ENCODE measurements at places on chromosomes 1 and 21. TPM values are rescaled to one million over a fixed set of nuclear protein-coding genes. Genes with fewer than 3 reads are reported as not detected.

Gene CFHR1
- 0.28 TPM for total RNA-seq

Gene PCSK9
- under 0.01 TPM for total RNA-seq

Gene ZFP69
- 3.7 TPM for total RNA-seq

Gene ORC1
- total RNA-seq = 6.7 TPM

Gene CA14
- not detected for total RNA-seq

Gene LRRIQ3
- 0.63 TPM for total RNA-seq

Gene NTNG1
- total RNA-seq = 0.18 TPM

Gene CD5L
- not detected for total RNA-seq
